ENCODE measurements at places on chromosomes 12 and 14.
A peak's percentile ranks its signal among the peaks of the same experiment; 100 is the strongest.

GRCh38 chr12:60209521-60209920 lies 613.7 kb downstream of the SLC16A7 start:
- no peak for DNase-seq

GRCh38 chr14:101444116-101444515 lies 117.2 kb upstream of the DIO3 start:
- no peak for DNase-seq

- no peak for DNase-seq
These were observed 47.5 kb downstream of the NOS1 start for GRCh38 chr12:117313926-117314325.

- DNase-seq, result peak; percentile 20
These were observed 795 bp downstream of the LMBR1L start for GRCh38 chr12:49109641-49110463.

DNA sequence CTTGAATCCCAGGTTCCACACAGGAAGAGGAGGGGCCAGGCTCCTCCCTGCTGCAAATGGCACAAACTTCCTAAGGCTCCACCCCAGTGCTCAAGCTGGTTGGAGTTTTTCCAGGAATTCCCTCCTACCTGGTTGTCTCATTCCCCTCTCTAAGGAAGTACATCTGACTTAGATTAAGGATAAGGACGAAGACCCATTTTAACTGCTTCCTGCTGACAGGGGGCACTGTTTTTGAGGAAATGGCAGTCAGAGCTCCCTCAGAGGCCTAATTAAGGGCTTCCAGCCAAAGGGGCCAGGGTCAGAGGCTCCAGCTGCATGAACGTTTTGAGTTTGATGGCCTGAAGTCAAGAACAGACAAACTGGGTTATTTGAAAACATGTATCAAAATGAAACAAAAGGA lies 1084.7 kb downstream of the SLC6A15 start:
- no peak for DNase-seq

DNA sequence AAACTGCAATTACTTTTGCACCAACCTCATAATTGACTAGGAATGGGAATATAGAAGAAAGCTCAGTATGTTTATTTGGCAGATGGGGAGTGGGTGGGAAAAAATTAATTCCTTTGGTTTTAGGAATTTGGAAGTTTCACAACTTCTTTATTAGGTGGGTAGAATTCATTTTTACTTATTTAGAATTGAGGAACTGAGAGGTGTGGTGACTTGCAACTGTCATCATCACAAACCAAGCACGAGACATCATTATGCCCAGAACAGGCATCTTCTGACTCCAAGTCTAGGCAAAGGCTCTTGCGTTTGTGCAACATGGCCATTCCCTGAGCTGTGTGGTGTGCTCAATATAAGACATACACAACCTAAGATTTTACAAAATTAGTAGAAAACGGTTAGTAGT lies 380.0 kb downstream of the ATP23 start:
- no peak for DNase-seq

- DNase-seq, result peak; percentile 81
These were observed at the start of gene PIP4K2C for GRCh38 chr12:57590864-57591781. Gene PIP4K2C, plus strand, starts transcription at chr12:57591192. Its CDS starts 98 bp downstream, at chr12:57591290.
